Tibial artery (tissue), 4 donors: ENCODE measurements at places on chromosomes 6 and 20.

DNA sequence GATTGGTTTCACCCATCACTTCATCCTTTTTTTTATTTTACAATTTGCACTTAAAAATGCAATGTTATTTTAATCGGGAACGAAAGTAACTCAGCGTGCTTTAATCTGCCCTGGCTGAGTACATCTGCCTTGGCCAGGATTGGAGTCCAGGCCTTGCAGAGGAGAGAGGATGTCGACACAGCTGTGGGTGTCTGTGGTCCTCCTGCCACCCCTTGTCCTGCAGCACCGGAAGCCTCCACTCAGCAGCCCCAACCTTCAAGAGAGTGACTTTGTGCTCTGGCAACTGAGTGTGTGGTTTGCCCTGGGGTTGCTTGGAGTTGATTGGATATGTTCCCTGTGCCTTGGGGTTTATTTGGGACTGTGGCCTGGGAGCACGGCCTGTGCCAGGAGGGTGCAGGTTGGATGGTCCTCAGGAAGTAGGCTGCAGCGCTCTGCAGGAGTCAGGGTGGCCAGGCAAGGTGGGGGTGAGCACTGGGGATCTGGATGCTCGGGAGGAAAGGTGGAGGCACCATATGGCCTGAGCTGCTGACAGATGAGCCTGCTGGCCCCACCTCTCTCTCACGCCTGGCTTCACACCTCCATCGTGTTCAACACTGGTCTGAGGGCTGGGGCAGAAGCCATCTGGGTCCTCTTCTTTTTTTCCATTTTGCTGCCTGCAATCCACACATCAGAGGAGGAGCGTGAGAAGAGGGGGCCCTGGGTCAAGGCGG is 4.3 kb downstream of the MYT1 start:
- H3K4me1 ChIP-seq = no peaks in the 10 kb centered on the region
- H3K27me3 ChIP-seq = no peaks in the 10 kb centered on the region
- H3K4me3 ChIP-seq = no peak overlapping the region
- DNase-seq = no peak
- no peaks in the 10 kb centered on the region for H3K36me3 ChIP-seq

DNA sequence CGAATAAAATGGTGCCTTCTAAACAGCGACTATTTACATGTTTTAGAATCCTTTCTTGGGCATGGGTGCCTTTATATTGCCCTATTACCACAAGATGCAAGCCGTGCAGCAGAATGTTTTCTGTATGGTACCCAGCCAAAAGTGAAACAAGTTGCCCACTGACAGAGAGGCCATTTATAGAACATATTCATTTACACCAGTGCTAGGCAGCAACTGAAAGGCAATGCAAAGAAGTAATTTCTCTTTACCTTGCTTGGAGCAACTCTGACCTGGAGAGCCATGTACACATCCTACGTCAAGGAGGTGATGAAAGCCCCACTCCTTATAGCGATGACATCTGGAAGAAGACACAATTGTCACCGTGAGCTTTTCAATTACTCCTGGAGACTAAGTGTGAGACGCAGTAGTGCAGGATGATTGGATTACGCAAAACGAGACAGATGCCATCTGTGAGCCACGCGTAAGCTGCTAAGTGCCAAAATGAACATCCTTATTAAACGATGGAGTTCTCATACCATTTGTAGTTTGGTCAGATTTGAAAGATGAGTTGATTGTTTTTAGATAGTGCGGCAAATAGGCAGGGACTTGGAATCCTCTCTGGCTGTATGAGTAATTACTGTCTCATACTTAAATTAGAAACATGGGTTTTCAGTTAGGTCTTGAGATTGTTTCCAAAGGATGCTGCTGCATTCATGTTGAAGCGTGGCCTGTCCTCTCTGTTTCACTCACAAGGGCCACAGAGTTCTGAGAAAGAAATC is at the start of gene TMEM244:
Gene TMEM244 (minus strand): TSS at position 408 of the 758 bp plus-strand sequence. CDS start 127 bp downstream, at position 281.
- H3K36me3 ChIP-seq = no peaks in the 10 kb centered on the region
- H3K27me3 ChIP-seq = no peaks in the 10 kb centered on the region
- H3K27ac ChIP-seq = no peak within 1 kb of the TSS
- no peak for DNase-seq
- no peaks in the 10 kb centered on the region for H3K4me1 ChIP-seq

- no peak for DNase-seq
- no peaks in the 10 kb centered on the region for H3K4me1 ChIP-seq
- H3K4me3 ChIP-seq = no peak overlapping the region
- no peaks in the 10 kb centered on the region for H3K36me3 ChIP-seq
- no peaks in the 10 kb centered on the region for H3K27me3 ChIP-seq
These were observed 10.5 kb upstream of the OGFRL1 start for GRCh38 chr6:71277926-71278600.

DNA sequence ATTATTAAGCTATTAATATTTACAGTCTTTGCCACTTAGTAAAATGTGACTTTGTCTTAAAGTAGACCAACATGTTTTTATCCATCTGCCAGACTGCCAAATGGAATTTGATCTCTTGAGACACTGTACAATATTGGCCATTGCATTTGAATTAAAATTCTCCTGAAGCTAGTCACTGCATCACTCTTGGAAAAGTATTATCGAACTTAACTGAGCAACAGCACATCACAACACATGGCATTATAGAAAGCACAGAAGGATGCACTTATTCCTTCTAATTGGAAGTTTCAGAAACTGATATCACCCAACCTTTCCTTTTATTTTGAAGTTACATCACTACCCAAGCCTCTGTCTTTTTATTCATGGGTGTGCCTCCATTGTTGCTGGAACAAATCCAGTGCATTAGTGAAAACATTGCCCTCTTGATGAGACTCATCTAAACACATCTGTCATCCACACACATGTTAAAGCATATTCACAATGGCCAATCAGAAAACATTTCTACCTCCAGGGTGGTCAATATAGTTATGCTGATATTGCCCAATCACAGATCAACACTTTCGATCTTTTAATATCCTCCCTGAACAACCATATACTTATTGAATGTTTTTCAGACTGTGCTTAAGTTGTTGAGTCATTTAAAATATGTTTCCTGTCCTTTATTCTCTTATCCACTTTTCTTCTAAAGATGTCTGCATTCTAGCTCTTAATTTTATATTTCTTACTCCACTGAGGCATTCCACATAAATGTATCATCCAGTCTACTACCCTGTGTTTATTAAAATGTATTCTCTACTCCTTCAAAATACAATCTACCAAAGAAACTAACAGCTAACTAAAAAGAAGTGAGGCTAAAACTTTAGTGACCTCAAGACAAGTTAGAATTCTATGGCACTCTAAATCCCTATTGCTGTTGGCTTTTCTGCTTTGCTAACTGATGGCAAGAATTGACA is 535.0 kb downstream of the RFPL4B start:
- H3K27ac ChIP-seq = no peak overlapping the region
- no peaks in the 10 kb centered on the region for H3K36me3 ChIP-seq

- no peaks in the 10 kb centered on the region for H3K36me3 ChIP-seq
- no peaks in the 10 kb centered on the region for H3K27me3 ChIP-seq
These were observed 48.0 kb upstream of the STXBP5 start for GRCh38 chr6:147156218-147156617.

DNA sequence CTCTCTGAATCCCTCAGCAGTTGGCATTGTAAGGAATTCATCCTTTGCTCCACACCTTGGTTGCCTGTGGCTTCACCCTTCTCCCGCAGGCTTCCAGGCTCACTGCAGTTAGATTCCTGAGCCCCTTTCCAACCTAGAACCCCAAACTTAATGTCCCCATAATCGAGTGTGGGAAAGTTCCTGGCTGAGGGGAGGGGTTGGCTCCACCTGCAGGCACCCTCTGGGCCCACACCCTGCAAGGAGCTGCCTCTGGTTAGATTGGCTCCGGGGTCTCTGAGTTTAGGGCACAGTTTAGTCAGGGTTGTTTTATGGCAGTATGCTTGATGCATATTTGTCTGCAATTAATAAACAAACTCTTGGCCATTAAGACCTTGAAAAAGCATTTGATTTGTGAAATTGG is 63.4 kb downstream of the MTHFD1L start:
- no peak overlapping the region for H3K4me3 ChIP-seq
- no peaks in the 10 kb centered on the region for H3K4me1 ChIP-seq
- DNase-seq = no peak
- no peaks in the 10 kb centered on the region for H3K36me3 ChIP-seq
- no peaks in the 10 kb centered on the region for H3K27me3 ChIP-seq

GRCh38 chr6:34161857-34162515 is 16.1 kb upstream of the GRM4 start:
- peaks cover 2% of the 10 kb centered on the region for H3K27me3 ChIP-seq
- DNase-seq = no peak
- no peak overlapping the region for H3K27ac ChIP-seq
- H3K4me3 ChIP-seq = no peak overlapping the region

- H3K4me3 ChIP-seq = no peak overlapping the region
- H3K27ac ChIP-seq = no peak overlapping the region
- DNase-seq = no peak
- peaks cover 7% of the 10 kb centered on the region for H3K4me1 ChIP-seq
- H3K36me3 ChIP-seq = no peaks in the 10 kb centered on the region
These were observed 9.8 kb downstream of the VGLL2 start for GRCh38 chr6:117275205-117275604.

DNA sequence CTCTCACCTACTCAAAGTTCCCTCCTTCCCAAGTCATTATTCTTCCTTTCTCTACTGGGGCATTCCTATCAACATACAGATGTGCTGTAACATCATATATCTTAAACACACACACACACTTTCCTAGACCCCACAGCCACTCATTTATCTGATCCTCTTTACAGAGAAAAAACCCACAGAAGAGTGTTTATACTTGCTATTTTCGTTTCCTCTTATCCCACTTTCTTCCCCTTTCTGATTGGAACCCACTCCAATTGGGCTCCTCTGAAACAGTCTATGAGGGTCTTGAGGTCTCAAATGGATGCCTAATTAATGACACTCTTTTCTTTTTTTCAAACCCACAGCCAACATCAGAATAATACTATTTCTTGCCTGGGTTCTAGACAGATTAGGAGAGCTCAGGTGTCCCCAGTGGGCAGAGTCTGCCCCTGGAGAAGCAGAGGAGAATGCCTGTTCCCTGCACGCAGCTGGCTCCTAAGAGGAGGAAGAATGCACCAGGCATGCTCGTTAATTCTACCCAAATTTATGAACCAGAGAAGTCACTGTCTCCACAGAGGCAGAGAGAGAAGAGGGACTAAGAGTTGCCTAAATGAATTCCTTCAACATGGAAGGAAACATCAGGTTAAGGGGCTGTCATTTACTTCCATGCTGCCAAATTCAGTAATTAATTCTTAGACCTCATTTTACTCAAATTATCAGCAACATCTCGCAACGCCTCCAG is 65.9 kb downstream of the CRYBG1 start:
- no peaks in the 10 kb centered on the region for H3K36me3 ChIP-seq
- DNase-seq = no peak
- no peak overlapping the region for H3K27ac ChIP-seq
- no peak overlapping the region for H3K4me3 ChIP-seq
- H3K27me3 ChIP-seq = no peaks in the 10 kb centered on the region
- H3K4me1 ChIP-seq = no peaks in the 10 kb centered on the region

DNA sequence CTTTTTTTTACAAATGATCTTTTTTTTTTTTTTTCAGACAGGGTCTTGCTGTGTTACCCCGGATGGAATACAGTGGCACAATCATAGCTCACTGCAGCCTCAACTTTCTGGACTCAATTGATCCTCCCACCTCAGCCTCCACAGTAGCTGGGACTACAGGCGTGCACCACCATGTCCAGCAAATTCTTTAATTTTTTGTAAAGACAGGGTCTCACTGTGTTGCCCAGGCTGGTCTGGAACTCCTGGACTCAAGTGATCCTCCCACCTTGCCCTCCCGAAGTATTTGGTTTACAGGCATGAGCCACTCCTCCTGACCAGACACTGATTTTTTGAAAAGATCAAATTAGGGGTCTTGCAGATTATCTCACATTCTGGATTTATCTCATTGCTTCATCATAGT is 11.0 kb upstream of the MYBL2 start:
- DNase-seq = no peak
- H3K4me3 ChIP-seq = no peak overlapping the region
- H3K4me1 ChIP-seq = peaks cover 6% of the 10 kb centered on the region
- no peaks in the 10 kb centered on the region for H3K36me3 ChIP-seq

DNA sequence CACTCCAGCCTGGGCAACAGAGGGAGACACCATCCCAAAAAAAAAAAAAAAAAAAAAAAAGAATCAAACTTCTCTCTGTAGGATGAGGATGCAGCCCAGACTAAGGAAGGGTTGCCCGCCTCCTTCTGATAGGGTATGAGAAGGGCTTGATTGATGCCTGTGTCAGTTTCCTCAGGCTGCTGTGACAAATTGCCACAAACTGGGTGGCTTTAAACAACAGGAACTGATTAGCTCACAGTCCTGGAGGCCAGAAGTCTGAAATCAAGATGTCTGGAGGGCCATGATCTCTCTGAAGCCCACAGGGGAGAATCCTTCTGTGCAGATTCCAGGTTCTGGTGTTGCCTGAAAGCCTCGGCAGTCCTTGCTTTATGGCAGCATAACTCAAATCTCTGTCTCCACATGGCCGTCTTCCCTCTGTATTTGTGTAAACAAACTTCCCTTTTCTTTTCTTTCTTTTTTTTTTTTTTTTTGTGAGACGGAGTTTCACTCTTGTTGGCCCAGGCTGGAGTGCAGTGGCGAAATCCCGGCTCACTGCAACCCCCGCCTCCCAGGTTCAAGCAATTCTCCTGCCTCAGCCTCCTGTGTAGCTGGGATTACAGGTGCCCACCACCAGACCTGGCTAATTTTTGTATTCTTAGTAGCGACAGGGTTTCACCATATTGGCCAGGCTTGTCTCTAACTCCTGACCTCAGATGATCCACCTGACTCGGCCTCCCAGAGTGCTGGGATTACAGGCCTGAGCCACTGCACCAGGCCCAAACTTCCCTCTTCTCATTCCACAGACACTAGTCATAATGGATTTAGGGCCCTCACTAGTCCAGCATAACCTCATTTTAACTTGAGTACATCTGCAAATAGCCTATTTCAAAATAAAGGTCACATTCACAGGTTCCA is 11.2 kb upstream of the CDK19 start:
- no peaks in the 10 kb centered on the region for H3K36me3 ChIP-seq
- no peaks in the 10 kb centered on the region for H3K27me3 ChIP-seq
- no peak overlapping the region for H3K4me3 ChIP-seq
- H3K4me1 ChIP-seq = peaks cover 3% of the 10 kb centered on the region
- H3K27ac ChIP-seq = no peak overlapping the region
